ENCODE measurements at places on chromosomes 13 and 19. TPM values are rescaled to one million over a fixed set of nuclear protein-coding genes. Genes with fewer than 3 reads are reported as not detected.

Gene KANK2
- total RNA-seq, result 455 TPM

Gene HTR2A
- 0.33 TPM for total RNA-seq

Gene ZNF112
- 9.6 TPM for total RNA-seq

Gene CCDC8
- total RNA-seq, result 34.2 TPM

Gene ZNF780B
- total RNA-seq, result 14.9 TPM

Gene PSG11
- total RNA-seq, result not detected

Gene SRRM5
- total RNA-seq, result 0.17 TPM

Gene ONECUT3
- not detected for total RNA-seq

Gene CPT1C
- 37.5 TPM for total RNA-seq

Gene NMRK2
- not detected for total RNA-seq

Gene FOXA3
- not detected for total RNA-seq

Gene PCSK4
- 4.0 TPM for total RNA-seq

Gene TBXA2R
- 2.9 TPM for total RNA-seq

Gene ZNF766
- 15.3 TPM for total RNA-seq

Gene IL12RB1
- 0.33 TPM for total RNA-seq

Gene KLK14
- total RNA-seq, result 0.17 TPM

Gene DMRTC2
- not detected for total RNA-seq

Gene FAM83E
- total RNA-seq, result 0.33 TPM

Gene ZNF20
- 6.5 TPM for total RNA-seq

Gene CHAMP1
- 13.9 TPM for total RNA-seq

Gene LCP1
- 0.33 TPM for total RNA-seq

Gene CLDN10
- total RNA-seq, result not detected

Gene ZNF578
- total RNA-seq, result 7.0 TPM

Data from smooth muscle cell of trachea (primary cell).